Suppressor macrophage treated with lipopolysaccharide for 4 hours (primary cell): ENCODE measurements at places on chromosomes 11 and 22.

GRCh38 chr11:73493956-73494598, 103.8 kb downstream of the FAM168A start:
- no peak for DNase-seq

- DNase-seq: no peak
These were observed 727.1 kb downstream of the NELL1 start for GRCh38 chr11:21396342-21397008.

DNA sequence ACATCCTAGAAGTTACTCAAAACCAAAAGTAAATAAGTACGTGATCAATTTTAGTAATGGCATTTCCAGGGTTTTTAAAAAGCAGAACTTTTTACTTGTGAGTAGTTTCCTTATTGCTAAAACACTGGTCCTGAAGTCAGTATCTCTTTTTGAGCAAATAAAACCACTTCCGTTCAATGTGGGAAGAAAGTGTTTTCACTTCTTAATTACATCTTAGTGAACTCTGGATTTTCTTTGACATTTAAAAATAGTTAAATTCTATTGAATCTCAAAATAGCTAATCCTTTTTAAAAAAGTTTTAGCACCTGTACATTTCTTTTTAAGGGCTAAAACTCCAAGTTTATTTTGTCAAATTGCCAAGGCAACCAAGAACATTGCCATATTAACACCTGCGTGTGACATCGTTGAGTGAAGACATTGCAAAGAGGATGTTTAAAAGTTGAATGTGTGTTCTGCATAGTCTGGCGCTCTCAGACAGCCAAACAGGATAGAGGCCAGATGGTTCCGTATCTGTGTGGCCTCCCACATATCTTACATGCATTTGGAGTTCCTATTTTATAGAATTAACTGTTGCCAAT, 17.2 kb upstream of the OR5B21 start:
- peak; percentile 84 for DNase-seq

DNA sequence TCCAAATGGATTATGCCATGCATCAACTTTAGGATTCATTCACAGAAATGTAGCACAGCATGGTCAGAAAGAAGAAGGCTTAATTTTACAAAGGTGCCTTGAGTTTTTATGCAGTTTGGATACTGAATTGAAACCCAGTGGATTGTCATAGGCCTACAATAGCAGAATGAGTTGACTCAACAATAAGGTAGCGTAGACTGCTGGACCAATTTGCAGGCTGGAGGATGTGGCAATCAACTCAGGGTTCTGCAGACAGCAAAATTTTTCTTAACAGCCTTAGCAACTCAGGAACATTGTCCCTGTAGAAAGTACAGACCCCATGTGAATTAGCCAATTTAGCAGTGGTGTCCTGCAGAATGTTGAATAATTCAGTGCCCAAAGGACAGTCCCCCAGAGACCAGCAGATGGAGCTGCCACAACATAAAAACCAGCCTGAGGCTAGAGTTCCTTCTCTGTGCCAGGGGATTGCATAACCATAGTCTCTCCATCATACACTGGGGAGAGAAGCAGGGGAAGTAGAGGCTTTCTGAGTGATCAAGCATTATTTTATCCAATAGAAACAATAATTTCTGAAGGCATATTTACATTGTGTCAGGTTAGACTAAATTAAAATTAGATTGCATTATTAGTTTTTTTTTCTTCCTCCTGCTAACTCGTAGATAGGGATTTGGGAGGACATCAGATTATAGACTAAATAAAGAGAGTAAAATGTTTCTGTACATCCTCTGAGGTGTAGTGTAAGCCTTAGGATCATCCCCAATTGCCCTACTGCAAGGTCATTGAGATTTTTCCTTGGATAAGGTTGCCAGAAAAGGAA, 20.3 kb upstream of the MRPL17 start:
- peak; percentile 89 for DNase-seq

- no peak for DNase-seq
These were observed 6.2 kb downstream of the TANGO2 start for GRCh38 chr22:20026996-20027601.

GRCh38 chr11:3000032-3000961, 8.2 kb upstream of the NAP1L4 start:
- no peak for DNase-seq

DNA sequence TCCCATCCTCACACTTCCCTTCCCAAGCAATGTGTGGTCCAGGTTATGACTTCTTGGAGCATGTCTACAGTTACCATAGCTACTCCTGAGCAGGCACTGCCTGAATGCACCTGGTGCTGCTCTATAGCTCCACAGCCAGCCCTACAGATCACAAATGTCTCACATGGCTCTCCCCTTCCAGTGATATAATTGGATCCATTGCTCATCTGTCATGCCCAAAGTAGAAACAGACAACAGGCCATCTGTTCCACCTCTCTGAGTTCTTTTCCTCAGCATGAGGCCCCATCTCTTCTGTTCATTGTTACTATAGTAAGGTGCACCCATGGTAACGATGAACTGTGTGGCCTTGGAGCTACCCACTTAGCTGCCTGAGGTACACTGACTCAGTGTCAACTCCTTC, 320.3 kb upstream of the ZC3H12C start:
- no peak for DNase-seq

DNA sequence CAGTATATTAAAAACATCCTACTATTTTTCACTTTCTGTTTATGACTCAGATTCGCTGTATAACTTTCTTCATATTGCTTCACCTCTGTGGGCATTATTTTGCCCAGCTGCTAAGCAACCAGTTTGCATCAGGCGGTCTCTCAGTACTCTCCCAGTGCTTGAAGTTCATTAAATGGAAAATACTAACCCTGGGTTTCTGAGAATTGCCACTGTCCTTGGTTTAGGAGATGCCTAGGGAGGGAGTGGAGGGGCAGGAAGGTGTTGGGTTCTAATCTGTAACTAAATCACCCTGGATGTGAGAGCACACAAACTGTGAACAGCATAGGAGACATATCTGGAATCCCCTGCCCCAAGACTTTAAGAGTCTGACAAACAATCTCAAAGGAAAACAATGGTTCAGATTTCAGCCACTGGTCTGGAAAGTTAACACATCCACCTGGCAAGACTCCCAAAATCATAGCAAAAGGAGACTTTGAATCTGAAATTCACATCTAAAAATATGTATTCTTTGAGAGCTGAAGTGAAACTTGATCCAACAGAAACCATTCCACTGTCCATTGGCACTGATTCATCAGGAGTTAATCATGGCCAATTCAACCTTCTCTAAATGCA, 540.0 kb downstream of the SOX6 start:
- DNase-seq: peak; percentile 89

- DNase-seq: peak; percentile 87
These were observed 5.9 kb downstream of the RHOG start for GRCh38 chr11:3834664-3835461.

DNA sequence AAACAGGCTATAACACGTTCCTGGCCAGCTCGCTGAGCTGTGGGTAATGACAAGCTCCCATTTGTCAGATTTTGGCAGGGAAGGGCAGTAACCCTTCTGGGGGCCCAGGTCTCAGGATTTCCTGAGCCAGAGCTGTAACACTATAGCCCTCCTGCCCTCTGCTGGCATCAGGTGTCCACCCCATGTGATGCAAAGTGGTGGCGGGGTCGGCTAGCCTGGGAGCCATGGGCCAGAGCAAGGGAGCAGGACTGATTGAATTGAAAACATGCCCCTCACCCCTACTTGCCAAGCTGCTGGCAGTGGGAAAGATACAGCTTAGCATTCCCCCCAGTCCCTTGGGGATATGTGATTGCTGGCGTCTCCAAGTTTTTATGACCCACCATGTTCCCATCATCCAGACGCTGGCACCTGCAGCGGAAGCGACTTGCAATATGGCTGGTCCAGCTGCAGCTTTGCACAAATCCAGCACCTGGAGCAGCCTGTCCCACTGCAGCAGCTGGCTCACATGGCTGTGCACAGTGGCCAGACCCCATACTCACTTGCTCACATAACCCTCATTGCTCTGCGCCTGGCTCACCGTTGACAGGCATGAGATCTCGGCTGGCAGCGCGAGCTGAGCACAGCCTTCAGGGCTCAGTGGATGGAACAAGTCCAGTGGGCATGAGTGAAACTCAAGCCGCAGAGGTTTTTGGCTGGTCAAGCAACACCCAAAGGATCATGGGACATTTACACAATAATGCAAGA, 1147.8 kb downstream of the JRKL start:
- DNase-seq: no peak

GRCh38 chr11:108754901-108755625, 90.2 kb downstream of the DDX10 start:
- DNase-seq: no peak

GRCh38 chr11:134532921-134533421, 120.9 kb upstream of the B3GAT1 start:
- no peak for DNase-seq

GRCh38 chr11:86243396-86243795, 1.2 kb upstream of the EED start:
- DNase-seq: no peak

DNA sequence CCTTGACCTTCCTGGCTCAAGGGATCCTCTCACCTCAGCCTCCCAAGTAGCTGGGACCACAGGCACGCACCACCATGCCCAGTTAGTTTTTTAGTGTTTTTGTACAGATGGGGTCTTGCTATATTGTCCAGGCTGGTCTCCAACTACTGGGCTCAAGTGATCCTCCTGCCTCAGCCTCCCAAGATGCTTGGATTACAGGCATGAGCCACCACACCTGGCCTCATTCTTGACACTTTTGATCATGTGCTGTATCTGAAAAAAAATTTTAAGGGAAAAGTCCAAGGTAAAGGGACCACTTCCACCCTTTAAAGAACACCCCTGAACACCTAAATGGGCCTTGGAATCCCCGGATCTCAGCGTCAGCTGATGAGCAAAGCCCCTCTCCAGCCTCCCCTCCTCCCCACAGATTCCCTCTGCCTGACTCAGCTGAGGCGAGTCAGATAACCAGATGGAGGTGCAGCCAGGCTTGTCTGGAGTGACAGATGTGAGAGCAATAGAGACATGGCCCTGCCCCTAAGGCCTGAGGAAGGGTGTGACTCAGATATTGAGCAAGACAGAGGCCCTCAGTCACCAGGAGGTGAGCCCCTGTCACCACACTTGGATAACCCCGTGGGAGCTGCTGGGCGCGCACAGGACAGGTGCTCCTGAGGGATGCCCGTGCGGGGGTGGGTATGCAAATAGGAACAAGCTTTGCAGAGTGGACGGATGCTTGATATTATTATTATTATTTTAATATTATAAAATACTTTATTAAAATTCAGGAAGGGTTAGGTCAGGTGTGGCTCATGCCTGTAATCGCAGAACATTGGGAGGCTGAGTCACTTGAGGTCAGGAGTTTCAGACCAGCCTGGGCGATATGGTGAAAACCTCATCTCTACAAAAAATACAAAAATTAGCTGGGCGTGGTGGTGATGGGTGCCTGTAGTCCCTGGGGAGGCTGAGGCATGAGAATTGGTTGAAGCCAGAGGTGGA, 5.0 kb upstream of the CCDC88B start:
- DNase-seq: peak; percentile 79

- DNase-seq: no peak
These were observed 32.4 kb downstream of the TMEM225 start for GRCh38 chr11:123853038-123853437.

DNA sequence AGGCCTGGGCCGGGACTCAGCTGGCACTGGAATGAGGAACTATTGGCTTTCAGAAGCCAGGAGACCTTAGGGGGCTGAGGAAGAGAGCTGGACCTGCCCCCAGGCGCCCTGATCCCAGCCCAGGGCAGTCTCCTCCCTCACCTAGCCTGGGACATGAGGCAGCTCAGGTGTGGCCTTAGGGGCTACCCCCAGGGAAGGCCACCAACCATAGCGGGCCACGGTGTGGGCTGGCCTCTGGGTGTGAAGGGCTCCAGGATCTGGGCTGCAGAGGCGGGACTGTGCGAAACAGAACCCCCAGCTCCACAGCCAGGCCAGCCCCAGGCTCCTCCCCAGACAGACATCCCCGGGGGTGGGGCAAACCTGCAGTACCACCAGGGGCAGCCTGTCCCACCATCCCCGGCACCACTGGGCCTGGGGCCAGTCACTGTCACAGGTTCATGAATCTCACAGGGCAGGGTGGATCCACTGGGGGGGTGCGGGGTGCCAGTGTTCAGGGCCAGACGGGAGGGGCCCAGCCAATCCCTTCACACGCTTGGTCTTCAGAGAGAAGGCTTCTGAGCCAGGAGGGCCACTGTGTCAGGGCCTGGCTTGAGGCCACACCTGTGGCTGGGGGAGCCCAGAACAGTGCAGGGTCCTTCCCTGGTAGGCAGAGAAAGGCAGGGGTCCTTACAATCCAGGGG, 3.5 kb downstream of the PLXNB2 start:
- peak; percentile 74 for DNase-seq

- DNase-seq: no peak
These were observed 323.6 kb upstream of the SYN3 start for GRCh38 chr22:33381531-33382406.

GRCh38 chr11:8905528-8906165, 5.3 kb upstream of the AKIP1 start:
- DNase-seq: no peak

DNA sequence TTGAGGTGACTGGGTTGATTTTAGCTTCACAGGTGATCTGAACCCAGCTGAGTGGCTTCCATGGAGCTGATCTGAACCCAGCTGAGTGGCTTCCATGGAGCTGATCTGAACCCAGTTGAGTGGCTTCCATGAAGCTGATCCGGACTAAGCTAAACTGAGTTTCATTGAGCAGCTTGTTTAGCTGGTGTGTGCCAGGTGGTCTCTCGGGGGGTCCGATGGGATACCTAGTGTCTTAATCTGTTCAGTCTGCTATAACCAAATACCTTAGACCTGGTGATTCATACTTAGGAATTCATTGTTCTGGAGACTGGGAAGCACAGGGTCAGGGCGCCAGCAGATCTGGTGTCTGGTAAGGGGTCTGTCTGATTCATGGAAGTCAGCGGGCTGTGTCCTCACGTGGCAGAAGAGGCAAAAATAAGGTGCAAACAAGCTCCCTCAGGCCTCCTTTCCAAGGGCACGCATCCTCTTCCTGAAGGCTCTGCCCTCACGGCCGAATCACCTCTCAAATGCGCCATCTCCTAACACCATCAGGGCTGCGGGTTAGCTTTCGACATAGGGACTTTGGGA, 52.5 kb upstream of the KCNQ1OT1 start:
- DNase-seq: no peak

- peak; percentile 23 for DNase-seq
These were observed 5.1 kb upstream of the OSBPL5 start for GRCh38 chr11:3170044-3170755.

DNA sequence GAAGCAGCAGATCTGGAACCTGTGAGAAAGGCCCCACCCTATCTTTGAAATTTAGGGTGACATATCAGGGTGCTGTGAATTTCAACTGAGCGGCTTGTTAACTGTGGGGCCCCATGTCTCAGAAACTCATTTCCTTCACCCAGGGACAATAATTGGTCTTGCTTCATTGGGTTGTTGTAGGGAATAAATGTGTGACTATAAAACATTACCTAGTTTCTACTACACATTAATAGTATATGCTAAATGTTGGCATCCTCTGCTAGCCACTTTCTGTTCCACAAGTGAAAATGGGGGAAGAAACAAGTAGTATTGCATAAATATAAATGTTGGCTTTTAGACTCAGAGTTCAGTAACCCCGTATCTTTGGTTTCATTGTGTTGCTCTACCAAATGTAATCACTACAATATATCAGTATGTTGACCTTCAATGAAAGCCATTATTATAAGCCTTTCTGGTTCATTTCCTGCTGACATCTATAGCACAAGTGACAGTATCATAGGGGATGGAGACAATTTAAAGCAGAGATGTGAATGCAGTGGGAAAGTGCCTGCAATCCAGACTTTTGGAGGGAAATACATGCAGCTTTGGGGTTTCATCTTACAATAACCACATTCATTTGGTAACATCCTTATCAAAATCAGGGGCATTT, 905.5 kb upstream of the RAG2 start:
- no peak for DNase-seq

GRCh38 chr11:106961048-106961447, 57.2 kb downstream of the GUCY1A2 start:
- no peak for DNase-seq

GRCh38 chr11:70608568-70609470, 210.5 kb downstream of the CTTN start:
- peak; percentile 1 for DNase-seq
